ENCODE measurements at places on chromosomes 1 and 21.

DNA sequence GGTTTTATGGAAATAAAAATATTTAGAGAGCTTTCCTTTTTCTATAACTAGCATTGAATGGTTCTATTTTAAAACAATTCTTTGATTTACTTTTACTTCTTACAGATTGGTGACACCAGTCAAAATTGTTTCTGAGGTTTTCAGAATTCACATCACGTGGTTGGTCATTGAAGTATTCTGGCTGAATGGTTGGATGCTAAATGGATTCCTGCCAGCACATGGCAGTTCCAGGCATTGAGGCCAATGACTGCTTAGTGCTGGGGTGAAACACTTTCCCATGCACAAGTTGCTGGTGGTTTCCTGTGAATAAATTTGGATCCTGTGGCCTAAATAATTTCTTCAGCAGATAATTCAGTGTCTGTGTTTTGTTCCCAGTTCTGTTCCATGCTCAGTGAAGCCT, 20.6 kb downstream of the NCAM2 start:
- DNase-seq, result peak; percentile 63

- no peak for DNase-seq
Measured at GRCh38 chr21:31111093-31111492, 72.8 kb upstream of the KRTAP19-8 start.

- no peak for DNase-seq
Measured at GRCh38 chr1:233293556-233294446, 1.7 kb downstream of the PCNX2 start.

GRCh38 chr1:83741348-83741747, 257.6 kb downstream of the TTLL7 start:
- no peak for DNase-seq

DNA sequence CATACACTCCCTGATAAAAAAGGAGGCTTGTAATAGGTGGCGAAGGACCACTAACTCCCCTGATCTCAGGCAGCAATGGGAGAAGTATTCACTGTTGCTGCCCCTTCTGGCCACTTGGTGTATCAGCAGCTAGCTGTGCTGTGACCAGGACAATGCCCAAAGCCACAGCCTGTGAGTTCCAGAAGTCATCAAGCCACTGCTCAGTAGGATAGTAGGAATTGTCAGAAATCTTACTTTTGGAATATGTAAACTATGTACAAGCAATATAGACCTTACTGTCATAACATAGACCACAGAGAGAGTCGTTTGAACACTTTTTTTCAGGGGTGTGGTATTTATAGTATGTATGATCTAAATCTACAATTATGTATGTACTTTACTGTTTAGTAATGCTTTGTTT, 248.3 kb upstream of the CAMK1G start:
- no peak for DNase-seq

- no peak for DNase-seq
Measured at GRCh38 chr1:25952841-25953401, 44.9 kb downstream of the PAFAH2 start.

DNA sequence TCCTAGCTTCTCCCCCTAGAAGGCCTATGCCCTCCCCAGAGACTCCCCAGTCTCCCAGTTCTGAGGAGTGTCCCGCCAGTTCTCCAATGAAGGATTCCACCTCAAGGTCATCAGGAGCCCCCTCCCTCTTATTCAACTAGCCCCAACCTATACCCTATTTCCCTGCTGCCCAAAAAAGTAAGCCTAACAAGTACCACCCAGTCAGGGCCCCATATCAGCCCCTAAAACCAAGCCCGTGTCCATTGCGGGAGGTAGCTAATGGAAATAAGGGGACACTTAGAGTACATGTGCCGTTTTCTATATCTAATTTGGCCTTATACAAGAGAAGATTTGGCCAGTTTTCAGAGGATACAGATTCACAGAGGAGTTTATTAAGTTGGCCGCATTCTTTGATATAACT, 416.2 kb downstream of the MATN1 start:
- no peak for DNase-seq

- DNase-seq, result no peak
Measured at GRCh38 chr1:59356627-59357026, 59.7 kb downstream of the FGGY start.

DNA sequence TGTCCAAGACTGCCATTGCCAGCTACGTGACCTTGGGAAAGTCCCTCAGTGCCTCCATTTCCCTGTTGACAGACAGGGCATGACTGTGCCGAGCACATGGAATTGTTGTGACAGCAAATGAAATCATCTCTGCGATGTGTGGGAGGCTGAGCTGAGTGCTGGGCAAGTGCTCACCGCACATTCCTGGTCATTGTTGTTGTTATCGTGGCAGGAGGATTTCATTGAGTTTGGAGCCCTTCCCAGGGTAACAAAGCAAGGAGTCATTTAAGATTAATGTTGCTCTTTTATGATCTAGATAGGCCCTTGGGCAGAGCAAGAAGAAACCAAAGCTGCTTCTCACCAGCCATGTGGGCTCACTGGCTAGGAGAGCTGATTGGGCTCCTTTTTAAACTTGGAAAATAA, 39.6 kb upstream of the ITPKB start:
- DNase-seq, result no peak

DNA sequence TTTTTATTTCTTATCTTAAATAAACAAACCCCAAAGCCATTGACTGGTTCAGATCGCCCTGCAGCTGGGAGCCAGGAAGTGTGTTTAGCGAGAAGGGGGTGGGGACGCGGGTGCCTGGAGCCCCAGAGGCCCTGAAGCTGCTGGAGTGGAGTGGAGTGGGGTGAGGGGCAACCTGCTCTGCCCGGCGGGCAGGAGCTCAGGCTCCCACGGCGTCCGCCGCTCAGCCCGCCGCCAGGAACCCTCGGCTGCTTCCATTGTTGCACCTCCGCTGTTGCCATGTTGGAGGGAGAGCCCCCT, 673 bp downstream of the PIK3C2B start:
- peak; percentile 76 for DNase-seq

DNA sequence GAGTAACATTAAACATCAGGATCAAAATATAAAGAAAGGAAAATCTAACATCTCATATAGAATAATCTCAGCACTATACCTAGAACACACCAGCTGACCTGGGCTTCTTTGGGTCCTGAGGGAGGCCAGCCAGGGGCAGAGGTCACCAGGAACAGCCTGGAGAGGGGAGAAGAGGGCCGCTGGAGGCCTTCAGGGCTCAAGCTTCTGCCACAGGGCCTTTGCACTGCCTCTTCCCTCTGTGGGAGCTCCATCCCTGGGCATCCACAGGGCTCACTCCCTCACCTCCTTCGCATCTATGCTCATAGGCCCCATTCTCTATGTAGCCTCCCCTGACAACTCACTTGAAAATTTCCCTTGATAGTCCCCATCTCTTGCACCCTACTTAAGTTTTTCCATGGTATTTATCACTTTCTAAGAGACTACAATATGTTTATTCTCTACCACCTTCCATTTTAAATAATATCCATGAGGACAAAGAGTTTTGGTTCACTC, 73.9 kb downstream of the HIVEP3 start:
- DNase-seq, result no peak

GRCh38 chr1:210726621-210727020, 397.9 kb downstream of the HHAT start:
- DNase-seq, result no peak

DNA sequence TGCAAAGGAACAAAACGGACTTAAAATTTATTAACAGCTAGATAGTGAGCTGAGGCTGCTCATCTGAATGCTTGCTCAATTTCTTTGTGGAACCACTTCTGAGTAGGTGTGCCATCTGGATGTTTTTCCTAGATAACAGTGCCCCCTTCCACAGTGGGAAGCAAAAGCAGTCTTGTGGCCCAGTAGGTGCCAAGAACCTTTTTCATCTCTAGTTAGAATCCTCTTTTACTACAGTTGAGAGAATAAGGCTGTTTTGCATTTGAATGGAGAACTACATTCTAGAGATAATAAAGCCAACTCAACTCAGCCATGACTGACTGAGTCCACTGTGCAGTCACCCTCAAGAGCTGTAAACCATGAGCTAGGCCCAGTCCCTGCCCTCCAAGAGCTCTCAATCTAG, 13.3 kb downstream of the F3 start:
- DNase-seq, result no peak

- DNase-seq, result peak; percentile 26
Measured at GRCh38 chr21:17688912-17689874, 76.5 kb upstream of the BTG3 start.

DNA sequence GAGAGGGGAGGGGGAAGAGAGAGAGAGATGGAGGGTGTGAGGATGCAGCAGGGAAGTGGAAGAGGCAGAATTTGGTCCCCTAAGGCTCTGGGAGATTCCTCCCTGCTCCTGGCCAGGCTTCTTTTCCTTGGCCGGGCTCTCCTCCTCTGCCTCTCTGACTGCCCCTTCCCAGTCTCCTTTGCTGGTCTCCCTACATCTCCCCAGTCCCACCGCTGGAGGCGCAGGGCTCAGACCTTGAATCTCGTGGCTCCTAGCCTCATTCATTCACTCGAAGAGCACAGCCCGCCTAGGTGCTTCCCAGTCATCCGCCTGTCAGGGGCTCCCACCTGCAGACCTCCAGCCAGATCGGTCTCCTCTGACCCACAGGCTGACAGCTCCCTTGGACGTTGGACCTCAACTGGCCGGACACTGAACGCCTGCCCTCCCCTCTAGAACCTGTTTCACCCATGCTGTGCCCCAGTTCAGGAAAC, 76.5 kb downstream of the VWA5B1 start:
- no peak for DNase-seq

DNA sequence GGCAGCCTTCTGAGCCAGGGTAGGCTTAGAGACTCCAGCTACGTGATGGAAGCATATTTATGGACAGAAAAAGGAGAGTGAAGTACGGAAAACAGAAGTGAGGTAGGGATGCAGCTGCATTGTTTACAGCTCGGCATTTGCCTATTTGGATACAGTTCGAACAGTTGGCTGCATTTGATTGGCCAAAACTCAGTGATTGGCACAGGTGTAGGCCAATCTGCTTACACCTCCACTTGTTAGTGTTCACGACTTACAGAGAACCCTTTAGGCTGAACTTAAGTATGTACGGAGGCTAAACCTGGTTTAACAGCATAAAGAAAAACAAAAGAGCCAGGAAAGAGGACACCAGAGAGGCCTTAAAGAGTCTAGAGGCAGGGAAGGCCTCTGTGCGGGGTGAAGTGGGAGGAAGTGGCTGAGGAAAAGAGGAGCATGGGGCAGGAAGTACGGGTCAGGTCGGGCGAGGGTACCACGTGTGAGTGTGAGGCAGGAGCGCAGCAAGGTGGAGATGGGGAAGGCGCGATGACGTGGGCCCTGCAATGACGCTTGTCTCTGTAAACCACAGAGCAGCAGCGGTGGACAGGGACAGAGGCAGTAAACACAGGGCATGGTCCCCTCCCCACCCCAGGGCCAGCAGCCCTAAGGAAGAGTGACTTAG, 32.0 kb downstream of the RSPH1 start:
- DNase-seq, result no peak

- no peak for DNase-seq
Measured at GRCh38 chr1:29569971-29570634, 333.8 kb downstream of the PTPRU start.

GRCh38 chr1:165481820-165482532, 37.0 kb upstream of the RXRG start:
- no peak for DNase-seq

DNA sequence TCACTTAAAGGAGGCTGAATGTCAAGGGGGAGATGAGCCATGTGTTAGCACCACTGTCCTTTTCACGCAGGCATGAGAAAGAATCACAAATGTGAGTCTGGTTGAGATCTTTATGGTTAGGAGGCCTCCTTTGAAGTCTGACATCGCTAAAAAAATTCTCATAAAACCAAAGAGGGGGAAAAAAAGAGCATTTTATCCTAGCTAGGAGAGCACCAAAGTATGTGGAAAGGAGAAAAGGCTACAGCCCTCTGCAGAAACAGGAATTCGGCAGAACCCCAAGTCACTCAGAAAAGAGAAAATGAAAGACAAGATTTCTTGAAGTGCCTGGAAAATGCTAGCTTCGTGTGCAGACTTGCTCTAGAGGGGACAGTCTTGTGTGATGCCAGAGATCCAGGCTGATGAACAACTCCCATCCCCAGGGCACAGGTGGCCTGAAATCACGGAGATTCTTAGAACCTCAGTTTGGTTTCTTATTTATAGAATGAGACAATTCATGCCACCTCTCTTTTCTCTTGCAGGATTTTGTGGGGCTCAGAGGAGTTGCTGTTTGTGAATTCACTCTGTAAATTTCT, 61.5 kb downstream of the RUNX1 start:
- no peak for DNase-seq

DNA sequence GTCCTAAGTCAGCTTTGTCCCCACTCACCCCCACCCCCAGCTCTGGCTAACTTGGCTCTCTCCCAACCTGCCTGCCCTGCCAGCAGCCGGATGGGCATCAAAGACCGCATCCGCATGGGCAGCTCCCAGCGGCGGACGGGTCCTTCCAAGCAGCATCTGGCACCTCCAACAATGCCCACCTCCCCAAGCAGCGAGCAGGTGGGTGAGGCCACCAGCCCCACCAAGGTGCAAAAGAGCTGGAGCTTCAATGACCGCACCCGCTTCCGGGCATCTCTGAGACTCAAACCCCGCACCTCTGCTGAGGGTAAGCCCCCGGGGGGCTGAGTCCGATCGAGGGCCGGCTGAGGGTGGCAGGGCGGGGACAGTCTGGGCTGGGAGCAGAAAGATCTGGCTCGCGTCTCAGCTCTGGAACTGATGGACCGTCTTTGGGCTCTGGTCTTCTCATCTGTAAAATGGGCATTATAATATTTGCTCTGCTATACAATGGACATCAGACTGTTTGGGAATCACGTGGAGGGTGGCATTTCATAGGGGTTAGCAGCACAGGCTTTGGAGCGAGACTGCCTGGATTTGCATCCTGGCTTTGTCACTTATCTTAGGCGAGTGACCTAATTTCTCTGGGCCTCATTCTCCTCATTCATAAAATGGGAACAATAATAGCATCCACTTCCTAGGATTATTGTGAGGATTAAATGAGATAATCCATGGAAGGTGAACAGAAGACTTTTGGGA, 31.0 kb downstream of the CITED4 start:
- no peak for DNase-seq

DNA sequence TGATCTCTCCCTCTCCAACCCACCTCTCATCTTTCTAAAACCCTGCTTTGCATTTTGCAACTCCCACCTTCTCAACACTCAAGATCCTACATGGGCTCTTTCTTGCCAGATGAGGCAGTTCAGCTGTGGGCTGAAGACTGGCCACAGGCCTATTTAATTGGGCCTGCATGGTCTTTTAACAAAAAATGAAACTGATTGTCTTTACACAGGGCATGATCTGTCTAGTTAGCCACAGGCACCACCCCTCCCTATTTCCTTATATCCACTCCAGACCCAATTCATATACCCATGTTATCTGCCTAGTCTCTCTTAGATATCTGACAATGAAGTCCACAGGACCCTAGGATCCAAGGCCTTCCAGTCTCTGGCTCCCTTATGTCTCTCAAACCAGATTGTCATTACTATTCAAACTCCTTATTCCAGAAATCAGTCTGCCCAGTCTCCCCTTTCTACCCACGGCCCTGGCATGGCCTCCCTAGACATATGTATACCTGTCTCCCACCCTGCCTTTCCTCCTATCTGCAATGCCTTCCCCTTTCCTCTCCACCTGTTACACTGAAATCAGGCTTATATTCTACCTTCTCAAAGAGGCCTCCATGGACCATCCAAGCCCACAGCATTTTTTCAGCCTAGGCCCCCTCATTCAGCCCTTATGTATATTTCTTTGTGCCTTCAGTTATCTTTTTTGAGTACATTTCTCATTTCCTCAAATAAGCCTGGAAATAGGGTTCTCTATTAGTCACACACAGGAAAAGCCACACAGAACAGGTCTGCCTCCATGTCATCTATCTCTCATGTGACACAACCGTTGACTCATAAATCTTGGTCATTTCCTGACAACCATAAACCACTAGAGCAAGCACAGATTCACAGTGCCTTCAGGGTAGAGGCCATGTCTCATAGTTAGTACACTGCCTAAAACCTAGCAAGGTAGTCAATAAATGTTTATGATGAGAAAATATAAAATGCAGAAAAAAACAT, 39.0 kb downstream of the LPAR3 start:
- DNase-seq, result no peak

All from hippocampal formation (tissue), 2 donors.